Activated T-helper 9 cell treated with anti-CD3 and anti-CD28 coated beads, Interleukin-2, amount 50 U/mL, for 16 hours (primary cell): ENCODE measurements at places on chromosomes 2 and 18.

GRCh38 chr2:189199797-189200196 is 20.2 kb upstream of the COL5A2 start:
- DNase-seq: no peak

DNA sequence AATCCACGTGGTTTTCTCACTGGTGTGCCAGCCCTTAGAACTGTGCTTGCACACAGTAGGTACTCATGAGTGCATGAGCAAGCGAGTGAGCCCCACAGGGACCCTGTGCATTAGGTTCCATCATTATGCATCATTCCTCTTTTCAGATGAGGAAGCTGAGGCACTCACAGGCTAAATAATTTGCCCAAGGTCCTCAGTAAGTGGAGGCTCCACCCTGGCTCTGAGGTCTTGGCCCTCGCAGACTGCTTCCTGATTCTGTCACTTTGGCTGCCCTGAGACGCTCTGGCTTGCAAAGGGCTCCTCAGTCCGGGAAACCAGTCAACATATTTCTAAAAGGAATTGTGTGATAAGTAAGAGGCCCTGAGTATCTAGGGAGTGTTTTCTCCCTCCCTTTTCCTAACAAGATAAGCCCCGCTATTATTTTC is 71.7 kb downstream of the IL1R2 start:
- DNase-seq: no peak

DNA sequence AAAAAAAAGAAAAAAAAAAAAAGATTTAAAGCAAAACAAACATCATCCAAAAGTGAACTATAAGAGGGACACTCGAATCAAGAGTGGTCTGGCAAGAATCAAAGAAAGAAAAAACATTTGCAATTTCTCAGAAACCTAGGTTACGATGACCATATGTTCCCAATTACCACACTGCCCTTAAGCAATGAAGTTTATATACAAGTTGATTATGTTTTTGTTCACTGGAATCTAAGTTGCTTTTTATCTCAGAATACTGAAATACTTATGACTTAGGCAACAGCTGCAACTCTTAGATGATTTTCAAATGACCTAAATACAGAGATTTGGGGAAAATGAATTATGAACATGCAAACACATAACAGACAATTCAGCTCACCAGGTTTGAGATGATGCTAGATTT is 597.1 kb upstream of the CHAC2 start:
- DNase-seq: no peak

DNA sequence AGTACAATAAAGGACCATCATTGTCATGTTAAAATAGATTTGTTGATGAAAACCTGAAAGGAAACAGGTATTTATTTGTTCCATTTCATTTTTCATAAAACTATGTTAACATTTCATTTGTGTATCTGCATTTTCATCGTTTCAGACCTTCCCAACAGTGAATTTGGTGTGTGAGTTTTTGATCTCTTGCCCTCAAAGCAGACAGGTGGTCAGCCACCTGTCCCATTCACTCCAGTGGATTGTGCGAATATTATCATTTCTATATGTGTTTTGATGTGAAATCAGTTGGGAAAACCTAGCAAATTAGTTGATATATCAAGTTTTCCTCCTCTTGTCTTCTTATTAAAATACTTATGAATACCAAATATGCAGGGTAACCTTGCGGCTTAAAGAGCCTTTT is 25.4 kb upstream of the ATP5MC3 start:
- DNase-seq: no peak

- peak; percentile 32 for DNase-seq
These were observed 121.1 kb downstream of the ACOXL start for GRCh38 chr2:110853516-110853915.

DNA sequence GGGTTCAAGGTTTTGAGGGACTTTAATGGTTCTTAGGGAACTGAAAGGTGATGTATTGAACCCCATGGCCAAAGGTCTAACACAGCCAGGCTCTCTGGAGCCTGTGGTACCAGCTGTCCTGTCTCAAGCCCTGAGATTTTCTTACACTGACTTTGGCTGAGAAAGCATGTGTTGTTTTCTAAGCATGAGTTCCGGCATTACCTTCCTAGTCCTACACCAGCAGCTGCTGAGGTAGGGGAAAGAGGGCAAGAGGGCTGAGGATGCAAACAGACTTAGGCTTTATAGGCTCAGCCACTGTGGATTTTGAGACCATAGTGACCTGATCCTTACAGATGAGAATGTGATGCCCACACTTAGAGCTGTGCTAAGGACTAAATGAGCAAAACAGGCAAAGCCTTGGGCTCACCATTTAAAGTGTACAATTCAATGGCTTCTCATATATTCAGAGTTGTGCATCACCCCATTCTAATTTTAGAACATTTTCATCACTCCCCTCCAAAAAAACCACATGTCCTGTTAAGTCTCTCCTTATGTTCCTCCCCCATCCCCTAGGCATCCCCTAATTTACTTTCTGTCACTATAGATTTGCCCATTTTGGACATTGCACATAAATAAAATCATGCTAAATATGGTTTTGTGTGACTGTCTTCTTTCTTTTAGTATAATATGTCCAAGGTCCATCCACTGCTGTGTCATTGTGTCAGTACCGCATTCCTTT is 99.7 kb upstream of the OTOS start:
- no peak for DNase-seq

GRCh38 chr2:135226961-135227360 is 174.9 kb downstream of the RAB3GAP1 start:
- no peak for DNase-seq

DNA sequence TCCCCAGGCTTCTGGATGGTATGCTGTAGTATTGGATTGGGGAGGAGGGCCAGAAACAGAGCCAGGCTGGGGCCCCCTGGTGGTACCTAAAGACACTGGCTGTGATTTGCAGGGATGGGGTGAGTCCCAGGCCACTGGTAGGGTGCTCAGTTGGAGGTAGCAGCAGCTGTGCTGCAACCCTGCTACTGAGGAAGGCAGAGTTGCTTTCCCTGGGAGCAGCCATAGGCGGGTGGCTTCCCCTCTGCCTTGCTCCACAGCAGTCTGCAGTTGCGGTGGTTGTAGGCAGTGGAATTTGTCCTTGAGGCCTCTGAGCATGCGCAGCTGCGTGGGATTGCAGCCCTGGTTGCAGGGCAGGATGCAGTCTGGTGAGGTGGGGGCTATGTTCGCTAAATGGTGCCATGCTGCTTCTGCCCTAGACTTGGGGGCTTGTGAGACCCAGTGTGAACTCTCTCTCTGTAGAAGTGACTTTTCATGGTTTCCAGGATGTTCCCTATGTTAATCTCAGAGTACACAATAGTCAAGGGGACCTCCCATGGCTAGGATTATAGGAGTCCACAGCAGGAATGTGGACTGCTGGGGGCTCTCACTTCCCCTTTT is 443.5 kb downstream of the XIRP2 start:
- no peak for DNase-seq

- no peak for DNase-seq
These were observed 284.2 kb downstream of the THSD7B start for GRCh38 chr2:137049518-137049917.

DNA sequence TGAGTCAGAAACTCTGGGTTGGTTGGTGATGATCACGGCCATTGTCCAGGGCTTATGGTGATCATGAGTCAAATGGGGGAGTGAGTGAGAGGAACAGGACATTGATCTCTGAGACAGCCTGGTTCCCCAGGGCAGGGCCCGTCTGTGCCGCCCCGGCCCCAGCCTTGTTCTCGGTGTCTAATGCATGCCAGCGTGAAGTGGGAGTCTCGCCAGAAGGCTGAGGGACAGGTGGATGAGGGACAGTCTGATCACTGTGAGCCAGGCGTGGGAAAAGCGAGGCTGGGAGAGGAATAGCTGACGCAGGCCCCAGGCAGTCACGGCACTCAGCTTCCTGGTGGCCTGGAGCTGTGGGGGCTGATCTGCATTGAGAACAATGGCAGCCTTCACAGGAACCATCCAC is 208.3 kb upstream of the HDAC4 start:
- DNase-seq: no peak

DNA sequence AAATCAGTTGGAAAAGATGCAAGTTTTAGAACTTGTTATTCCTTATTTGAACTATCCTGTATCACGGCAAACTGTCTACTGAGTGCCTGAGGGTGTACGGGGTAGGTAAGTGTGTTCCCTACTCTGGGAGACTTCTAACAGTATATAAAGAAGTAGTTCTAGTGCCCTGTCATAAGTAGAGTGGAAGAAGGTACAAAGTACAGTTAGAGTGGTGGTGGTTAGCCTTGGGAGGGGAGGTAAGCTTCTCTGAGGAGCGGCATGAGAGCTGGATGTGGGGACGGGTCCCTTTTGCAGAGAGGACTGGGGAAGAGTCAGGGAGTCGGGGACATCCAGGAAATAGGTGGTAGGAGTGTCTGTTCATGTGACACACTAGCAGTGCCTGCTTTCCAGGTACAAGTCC is 48.5 kb downstream of the DGKD start:
- no peak for DNase-seq

GRCh38 chr2:27754138-27754588 is 17.4 kb upstream of the MRPL33 start:
- DNase-seq: peak; percentile 60

GRCh38 chr18:54181856-54182602 is 42.4 kb downstream of the MBD2 start:
- no peak for DNase-seq

DNA sequence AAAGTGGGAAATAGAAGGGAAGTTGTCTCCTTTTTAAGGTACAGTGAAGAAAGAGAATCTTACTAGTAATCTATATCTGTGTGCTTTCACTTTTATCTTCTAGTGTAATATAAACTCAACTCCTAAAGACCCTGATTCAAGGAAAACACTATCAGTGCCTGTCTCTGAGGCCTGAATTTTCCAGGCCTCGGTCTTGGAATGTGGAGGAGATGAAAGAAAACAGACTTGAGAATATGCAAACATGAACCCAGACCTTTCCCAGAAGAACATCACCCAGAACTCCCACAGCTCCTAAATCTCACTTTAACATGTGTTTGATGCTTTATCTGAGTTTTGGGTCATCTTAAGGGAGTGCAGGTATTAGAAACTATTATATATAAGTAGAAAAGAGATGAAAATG is 51.8 kb downstream of the EPB41L5 start:
- DNase-seq: no peak

DNA sequence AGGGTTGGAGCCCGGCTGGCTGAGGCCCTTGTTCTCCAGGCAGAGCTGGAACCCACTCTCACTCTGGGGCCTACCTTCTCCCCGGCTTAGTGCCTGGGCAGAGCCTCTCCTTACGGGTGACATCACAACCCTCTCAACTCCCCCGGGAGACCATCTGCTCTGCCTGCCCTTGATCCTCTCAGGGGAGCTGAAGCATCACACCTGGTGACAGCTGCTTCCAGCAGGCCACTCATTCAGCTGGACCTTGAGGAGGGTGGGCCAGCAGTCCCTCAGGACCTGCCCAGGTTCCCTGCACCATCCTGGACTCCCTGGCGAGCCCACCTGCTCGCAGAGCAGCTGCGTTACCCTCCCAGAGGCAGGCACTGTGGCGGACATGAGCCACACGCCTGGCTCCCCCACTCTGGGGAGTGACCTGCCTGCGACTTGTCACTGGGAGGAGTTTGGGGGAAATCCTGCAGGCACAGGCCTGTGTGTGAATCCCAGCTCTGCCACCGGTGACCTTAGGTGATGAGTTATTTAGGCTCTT is 13.1 kb downstream of the HS6ST1 start:
- no peak for DNase-seq

DNA sequence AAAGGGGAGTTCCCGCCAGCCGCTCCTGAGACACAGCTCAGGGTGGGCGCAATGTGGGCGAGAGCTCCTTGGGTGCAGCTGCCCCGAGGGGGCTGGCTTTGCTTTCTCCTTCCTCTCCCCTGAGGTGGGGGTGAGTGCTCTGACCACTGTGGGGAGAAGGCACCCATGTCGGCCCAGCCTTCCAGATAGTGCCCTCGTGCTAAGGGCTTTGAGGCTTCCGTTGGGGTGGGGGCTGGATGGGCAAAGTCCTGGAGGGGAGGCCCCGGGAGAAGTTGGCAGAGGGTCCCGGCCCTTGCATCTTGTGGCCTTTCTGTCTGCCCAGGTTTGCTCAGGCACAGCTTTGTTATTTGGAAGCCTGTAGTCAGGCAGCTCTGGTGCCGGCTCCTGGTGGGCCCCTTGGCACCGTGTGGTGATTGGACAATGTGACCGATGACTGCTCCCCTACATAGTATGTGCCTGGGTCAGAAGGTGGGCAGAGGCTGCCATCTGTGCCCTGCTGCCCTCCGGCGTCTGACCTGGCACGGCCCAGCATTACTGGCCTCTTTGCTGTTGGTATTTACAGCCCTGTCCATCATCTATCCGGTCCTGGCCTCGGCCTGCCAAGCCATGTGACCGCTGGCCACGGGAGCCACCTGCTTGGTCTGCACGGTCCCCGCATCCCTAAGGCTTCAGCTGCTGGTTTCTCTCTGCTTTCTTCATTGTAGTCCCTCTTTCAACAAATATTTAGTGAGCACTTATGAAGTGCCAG is 50.8 kb downstream of the TWIST2 start:
- DNase-seq: no peak

DNA sequence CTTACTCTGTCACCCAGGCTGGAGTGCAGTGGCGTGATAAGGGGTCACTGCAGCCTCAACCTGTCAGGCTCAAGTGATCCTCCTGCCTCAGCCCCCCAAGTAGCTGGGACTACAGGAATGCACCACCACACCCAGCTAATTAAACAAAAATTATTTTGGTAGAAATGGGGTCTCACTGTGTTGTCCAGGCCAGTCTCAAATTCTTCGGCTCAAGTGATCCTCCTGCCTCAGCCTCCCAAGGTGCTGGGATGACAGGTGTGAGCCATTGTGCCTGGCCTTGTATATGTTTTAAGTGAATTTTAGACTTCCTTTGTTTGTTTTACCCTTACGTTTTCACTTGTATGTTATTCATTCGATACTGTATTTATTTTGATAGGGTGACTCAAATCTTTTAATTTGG is 34.7 kb upstream of the ITSN2 start:
- no peak for DNase-seq

- DNase-seq: no peak
These were observed 1.4 kb upstream of the CASP8 start for GRCh38 chr2:201258666-201259615.

- no peak for DNase-seq
These were observed 70.6 kb downstream of the CERS6 start for GRCh38 chr2:168526641-168527040.

DNA sequence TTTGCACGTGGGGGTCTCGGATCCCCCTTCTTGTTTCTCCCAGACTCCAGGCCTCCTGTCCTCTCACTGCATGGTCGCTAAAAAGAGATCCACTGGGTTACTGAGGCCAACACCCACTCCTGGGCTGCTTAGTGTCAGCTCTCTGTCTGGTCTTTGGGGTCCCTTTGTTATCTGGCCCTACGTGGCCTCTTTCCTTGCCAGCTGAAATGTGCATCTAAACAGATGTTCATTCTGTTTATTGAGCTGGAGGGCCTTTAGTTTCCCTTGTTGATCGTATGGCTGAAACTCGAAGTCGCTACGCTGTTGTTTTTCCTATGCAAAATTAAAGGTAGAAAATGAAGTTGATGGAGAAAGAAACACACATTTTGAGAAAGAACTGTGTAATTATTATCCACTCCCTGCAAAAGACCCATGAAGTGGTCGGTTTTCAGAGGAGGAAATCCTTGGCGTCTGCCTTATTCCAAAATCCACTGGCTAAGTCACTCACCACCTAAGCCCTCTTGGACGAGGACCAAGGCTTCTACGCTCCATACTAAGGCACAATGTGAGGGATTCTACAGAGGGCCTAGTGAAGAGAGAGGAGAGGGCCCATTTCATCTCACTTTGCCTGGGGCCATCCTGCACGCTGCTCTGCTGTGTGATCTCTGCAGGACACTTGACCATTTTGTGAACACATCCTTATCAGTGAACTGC is 105.3 kb downstream of the GLI2 start:
- DNase-seq: no peak

- DNase-seq: no peak
These were observed 1.6 kb upstream of the RHOB start for GRCh38 chr2:20444993-20445910.
